Epithelial cell of proximal tubule (primary cell): ENCODE measurements at places on chromosomes 12 and 14. TPM values are rescaled to one million over a fixed set of nuclear protein-coding genes. Genes with fewer than 3 reads are reported as not detected.

GLT1D1 gene
- total RNA-seq: 0.14 and 0.46 TPM in 2 replicates

LYZ gene
- total RNA-seq: not detected in 2 replicates

GPX2 gene
- not detected in 2 replicates for total RNA-seq

RFC5 gene
- 31.0 and 62.1 TPM in 2 replicates for total RNA-seq

NDUFA12 gene
- total RNA-seq: 136 and 193 TPM in 2 replicates

KRT6C gene
- total RNA-seq: not detected in 2 replicates

ETFBKMT gene
- total RNA-seq: 0.29 and 0.63 TPM in 2 replicates

SRGAP1 gene
- total RNA-seq: 9.4 and 14.5 TPM in 2 replicates

ANKS1B gene
- total RNA-seq: 0.46 TPM in 1 of 2 replicates, not detected in the other

LRRC10 gene
- not detected in 2 replicates for total RNA-seq

KRT79 gene
- 0.07 TPM in 1 of 2 replicates, not detected in the other for total RNA-seq

KRT80 gene
- 18.0 and 32.1 TPM in 2 replicates for total RNA-seq

RIMBP2 gene
- total RNA-seq: 0.72 and 0.98 TPM in 2 replicates

KCNH5 gene
- total RNA-seq: not detected in 2 replicates

GRCh38 chr14:33589334-33589733 is 361.5 kb downstream of the EGLN3 start:
- DNase-seq: peak; percentile 74

GRCh38 chr14:52380294-52380693 is 66.2 kb downstream of the PTGER2 start:
- DNase-seq: peak; percentile 91

- DNase-seq: no peak
Observed at GRCh38 chr12:111412007-111412829, 6.5 kb downstream of the SH2B3 start.

GRCh38 chr14:61323970-61324369 is 2.6 kb downstream of the PRKCH start:
- no peak for DNase-seq

GRCh38 chr14:49898485-49898884 is 5.6 kb downstream of the ARF6 start:
- no peak for DNase-seq

DNA sequence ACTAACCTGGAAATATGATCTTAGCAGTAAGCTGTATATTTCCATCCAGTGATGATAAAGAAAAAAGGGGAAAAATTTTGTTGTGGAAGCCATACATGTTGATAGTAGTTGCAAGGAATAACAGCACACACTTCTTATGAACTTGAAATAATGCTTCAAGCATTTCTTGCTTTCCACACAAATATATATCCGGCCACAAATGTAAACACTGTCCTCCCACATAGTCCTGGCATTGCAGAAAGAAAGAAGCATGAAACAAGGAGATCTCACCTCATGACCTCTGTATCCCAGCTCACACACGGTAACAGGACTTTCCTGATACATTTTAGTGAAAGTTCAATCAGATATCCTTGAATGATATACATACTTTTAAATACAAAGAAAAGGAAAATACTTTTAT is 56.0 kb downstream of the LLPH start:
- DNase-seq: no peak

DNA sequence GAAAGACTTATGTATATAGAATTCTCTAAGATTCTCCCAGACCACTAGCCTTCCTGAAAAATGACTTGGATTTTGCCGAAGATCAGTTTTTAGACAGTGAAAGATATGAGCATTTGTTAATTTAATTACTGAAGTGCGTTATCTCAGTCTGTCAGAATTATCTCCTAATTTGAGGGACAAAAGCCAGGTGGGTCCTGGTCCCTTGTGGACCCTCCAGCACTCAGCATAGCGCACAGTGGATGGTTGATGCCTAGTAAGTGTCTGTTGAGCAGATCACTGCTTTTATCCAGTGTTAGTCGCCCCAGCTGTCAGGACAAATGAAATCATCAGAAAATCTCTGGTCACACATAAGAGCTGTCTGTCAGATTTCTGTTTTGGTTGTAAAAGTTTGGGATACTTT is 80.4 kb downstream of the EML1 start:
- no peak for DNase-seq

- DNase-seq: no peak
Observed at GRCh38 chr12:3171195-3171591, 94.0 kb downstream of the TSPAN9 start.

GRCh38 chr12:46260913-46261476 is 7.8 kb downstream of the SLC38A1 start:
- no peak for DNase-seq

DNA sequence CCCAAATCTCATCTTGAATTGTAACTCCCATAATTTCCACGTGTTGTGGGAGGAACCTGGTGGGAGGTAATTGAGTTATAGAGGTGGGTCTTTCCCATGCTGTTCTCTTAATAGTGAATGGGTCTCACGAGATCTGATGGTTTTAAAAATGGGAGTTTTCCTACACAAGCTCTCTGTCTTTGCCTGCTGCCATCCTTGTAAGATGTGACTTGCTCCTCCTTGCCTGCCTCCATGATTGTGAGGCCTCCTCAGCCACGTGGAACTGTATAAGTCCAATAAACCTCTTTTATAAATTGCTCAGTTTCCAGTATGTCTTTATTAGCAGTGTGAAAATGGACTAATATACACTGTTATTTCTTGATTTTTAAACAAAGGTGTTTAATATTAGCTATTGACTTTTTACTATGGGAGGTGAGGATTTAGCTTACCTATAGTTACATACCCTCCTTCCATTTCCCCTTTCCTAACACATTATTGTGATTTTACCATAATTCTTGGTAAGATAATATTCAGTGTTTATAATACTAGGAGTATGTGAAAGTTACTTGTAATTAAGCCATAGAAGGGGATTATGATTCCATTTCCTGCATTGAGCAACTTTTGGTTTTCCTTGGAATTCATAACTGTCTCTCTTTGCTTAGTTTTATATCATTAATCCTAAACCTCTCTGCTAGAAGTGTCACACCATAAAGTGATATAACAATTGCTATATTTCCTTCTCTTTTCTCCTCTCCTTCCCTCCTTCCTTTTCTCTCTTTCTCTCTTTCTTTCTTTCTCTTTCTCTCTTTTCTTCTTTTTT is 151.0 kb upstream of the KRAS start:
- no peak for DNase-seq

GRCh38 chr14:41900644-41901043 is 294.0 kb downstream of the LRFN5 start:
- DNase-seq: no peak

GRCh38 chr14:97442363-97442762 is 645.2 kb downstream of the VRK1 start:
- no peak for DNase-seq

DNA sequence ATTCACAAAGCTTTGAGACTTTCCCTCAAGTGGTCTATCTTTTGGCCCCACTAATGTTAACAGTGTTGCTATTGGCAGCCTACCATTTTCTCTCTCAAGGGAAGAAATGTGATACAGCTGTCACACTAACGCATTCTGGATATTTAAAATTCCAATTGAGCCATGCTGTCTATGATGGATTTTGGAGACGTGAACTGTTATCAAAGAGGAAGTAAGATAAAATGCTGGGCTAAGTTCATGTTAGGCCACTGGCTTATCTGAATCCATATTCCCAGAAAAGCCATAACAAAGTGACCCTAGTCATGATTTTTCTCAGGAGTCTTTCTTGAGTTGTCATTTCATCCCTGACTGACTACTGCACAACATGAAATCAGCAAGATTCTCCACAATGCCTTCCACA is 200.2 kb downstream of the PHLDA1 start:
- no peak for DNase-seq

DNA sequence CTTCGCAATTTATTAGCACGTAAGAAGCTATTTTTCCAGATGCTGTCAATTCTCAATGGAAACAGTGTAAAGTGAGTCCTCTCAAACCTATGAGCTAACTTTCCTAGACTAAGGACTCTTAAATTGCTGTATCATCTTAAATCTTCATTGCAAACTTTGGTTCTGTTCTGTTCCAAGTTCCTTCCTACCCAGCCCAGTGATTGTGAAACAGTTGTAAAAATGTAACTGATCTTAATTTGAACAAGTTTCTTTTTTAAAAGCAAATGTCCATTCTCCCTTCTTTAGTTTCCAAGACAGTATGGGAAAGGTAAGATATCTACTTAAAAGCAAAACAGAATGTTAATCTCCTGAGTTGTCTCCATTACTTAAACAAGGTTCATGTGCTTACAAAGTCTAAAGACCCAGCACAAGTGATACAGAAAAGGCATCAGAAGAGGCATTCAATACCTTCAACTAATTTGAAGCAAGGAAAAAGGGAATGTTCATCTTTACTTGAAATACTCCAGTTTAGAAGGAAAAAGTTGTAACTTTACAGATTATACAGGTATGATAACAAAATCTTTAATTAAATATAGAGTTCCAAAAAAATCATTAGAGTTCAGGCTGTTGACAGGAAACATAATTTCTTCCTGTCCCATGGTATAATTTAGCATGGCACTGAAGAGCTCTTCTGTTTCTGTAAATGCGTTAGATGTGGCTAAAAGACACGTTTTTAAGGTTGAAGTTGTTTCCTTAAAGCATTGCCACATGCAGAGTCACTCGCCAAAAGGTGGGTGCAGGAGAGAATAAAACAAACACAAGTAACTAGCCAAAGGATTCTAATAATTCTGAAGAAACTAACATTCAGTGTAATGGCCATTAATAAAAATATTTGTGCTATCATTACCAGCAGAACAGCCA is 101.5 kb upstream of the USP15 start:
- DNase-seq: no peak

GRCh38 chr12:91273560-91273959 is 90.9 kb upstream of the DCN start:
- no peak for DNase-seq

DNA sequence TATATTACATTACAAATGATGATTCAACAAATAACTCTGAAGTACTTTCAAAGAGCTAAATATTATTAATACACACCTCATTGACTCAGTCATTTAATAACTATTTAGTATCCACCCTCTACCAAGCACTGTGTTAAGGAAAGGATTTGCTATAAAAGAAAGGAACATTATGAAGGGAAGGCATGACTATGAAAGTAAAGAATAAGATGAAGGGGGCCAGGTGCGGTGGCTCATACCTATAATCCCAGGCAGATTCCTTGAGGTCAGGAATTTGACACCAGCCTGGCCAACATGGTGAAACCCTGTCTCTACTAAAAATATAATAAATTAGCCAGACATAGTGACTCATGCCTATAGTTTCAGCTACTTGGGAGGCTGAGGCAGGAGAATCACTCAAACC is 107.9 kb downstream of the PLCZ1 start:
- DNase-seq: no peak

DNA sequence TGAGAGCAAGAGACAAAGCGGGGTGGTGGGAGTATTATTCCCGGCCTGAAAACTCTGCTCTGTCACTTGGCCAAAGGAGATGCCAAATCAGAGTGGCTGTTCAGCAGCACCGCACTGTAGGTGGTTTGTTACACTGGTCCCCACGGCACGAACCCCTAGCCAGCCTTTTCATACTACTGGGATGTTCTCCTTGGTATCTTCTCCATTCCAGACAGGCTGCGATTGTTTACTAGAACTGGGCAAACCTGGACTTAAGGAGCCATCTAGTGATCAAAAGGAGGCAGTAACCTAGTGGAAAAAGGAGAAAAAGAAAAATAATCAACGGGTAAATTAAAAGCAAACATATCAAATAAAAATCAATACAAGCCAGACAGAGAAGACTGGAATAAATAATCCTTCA is 58.9 kb upstream of the TMTC2 start:
- DNase-seq: no peak

DNA sequence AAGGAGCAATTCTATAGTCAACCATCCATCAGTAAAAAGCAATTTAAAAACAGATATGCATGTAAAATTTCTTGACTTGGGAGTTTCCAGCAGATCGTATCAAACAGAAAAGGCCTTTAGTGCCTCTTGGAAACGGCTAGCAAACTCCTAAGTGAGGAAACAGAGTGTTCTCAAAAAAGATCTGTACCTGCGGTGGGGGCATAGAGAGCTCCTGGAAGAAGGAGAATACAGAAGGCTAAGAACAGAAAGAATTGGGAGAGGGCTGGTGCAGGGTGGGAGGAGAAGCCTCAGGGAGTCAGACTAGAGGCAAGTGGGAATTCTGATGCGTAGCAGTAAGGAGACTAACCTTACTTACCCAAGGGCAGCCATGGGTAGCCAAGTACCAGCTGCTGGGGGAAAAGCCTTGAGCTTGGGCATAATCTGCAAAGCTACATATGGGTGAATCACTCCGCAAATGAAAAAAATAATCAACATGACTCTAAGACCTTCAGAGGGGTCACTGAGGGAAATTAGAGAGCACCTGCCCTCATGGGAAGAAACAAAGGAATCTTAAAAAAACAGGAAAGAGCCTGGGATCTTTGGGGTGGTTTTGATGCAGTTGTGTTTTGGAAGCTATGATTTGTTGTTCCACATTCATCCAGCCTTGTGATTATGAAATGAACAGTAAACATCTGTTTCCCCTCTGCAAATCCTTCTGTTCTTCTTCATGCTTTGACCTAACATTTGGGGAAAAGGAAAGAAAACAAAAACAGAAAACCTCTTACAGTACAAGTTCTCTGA is 10.4 kb downstream of the RHOJ start:
- no peak for DNase-seq

DNA sequence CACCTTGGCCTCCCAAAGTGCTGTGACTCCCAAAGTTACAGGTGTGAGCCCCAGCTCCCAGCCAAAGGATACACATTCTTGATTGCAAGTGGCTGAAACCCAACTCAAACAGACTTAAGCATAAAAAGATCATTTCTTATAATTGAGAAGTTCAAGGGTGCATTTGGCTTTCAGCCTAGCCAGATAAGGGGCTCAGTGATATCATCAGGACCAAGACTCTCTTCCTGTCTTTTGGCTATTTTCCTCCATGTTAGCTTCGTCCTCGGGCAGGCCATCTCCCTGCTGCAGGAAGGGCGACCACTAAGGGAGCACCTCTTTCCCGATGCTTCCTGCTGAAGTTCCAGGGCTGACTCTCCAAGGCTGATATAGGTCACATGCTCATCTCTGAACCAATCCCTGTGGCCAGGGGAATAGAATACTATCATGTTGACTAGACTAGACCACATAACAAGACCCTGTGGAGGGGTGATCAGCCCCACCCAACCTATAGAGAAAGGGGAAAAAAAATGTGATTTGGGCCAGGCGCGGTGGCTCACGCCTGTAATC is 9.8 kb upstream of the KRT8 start:
- no peak for DNase-seq

DNA sequence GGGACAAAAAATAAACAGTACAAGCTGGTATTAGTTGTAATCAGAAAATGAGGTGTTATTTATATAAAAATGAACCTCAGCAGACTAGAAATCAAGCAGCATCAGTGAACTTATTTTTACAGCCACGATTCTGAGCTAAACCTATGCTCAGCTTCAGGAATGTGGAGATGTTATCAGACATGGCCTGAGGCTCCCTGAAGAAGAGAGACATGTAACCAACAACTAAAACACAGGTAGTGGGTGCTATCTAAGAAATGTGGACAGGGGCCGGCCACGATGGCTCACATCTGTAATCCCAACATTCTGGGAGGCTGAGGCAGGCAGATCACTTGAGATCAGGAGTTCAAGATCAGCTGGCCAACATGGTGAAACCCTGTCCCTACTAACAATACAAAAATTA is 534.3 kb downstream of the VRK1 start:
- no peak for DNase-seq

DNA sequence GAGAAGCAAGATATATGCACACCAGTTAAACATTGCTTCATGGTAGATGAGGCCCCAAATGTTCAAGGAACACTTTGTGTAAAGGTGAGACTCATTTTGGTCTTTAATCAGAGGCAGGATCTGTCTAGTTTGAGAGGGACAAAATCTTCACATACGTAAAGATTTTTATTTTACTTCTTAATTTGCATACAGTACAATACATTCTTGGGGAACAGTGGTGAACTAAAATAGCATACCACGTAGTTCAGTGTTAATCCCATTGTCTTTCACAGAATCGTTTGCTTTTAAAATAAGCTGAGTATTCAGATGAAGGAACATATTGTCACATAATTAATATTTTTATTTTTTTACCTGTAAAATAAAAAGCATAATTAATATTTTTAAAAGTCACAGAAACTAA is 43.3 kb downstream of the GPATCH2L start:
- no peak for DNase-seq
